Cortex of kidney (tissue), 1 donor: ENCODE measurements at places on chromosomes 13 and 19.

- no peak for DNase-seq
Measured at GRCh38 chr13:109213714-109214113, 572.7 kb downstream of the IRS2 start.

DNA sequence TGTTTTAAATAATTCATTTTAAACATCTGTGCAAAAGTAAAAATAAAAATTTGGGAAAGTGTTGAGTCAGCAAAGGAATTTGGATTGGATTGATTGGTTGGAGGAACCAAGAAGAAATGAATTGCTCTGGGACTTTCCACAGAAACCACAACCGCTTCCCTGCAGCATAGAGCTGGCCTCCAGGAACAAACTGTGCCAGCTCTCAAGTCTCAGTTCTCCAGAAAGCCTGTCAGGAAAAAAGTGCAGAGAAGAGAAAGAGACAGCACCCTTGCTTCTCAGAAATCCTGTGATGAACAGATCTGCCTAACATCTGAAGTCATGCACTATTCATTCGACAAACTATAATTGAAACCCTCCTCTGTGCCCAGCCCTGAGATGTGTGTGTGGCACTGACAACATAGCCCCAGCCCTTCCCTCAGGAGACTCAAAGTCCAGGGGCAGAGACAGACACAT is 14.8 kb downstream of the LYPD3 start:
- DNase-seq = no peak

DNA sequence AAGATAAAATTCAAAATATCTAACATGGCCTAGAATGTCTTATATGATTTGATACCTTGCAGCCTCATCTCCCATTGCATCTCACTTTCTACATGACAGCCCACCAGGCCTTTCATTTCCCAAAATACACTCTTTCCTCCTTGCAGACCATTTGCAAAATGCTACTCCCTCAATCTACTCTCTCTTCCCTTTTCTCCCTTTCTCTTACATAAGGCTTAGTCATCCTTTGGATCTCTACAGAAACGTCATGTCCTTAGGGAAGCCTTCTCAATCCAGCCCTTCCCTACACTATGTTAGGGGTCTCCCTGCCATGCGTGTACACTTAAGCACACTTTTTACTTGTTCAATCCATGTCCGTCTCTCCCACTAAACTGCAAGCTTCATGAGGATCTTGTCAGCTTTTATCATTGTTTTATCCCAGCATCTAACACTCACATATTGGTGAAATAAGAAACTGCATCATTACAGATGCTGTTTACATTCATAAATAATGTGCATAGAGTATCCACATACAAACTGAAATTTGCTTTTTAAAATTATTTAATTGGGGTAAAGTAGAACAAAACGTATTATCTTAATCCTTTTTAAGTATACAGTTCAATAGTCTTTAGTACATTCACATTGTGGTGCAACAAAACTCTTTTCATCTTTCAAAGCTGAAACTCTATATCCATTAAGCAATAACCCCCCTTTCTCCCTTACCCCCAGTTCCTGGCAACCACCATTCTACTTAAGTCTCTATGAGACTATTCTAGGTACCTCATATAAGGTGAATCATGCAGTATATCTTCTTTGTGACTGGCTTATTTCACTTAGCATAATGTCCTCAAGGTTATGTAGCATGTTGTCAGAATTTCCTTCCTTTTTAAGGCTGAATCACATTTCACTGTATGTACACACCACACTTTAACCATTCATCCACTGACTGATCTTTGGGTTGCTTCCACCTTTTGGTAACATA is 11.5 kb upstream of the WBP4 start:
- DNase-seq = no peak

- no peak for DNase-seq
Measured at GRCh38 chr13:37769545-37769944, 100.0 kb downstream of the TRPC4 start.

DNA sequence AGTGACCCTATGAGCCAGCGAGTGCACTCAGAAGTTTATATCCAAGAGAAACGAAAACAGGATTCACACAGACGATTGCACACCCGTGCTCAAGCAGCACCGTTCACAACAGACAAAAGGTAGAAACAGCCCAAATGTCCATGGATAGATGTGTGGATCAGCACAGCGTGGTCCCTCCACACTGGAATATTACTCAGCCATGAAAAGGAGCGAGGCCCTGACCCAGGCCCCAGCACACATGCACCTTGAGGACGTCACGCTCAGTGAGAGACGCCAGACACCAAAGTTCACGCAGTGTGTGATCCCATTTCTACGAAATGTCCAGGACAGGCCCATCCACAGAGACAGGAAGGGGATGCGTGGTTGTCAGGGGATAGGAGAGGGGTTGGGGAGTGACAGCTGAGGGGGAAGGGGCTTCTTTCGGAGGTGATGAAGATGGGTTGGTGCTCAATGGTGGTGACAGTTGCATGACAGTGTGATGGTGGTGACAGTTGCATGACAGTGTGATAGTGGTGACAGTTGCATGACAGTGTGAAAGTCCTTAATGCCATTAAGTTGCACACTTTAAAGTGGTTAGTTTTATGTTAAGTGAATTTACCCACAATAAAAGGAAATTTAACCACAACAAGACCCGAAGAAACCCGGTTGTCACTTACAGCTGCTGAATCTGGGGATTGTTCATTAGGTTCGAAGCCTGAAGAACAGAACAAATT is 18.9 kb upstream of the SLC39A3 start:
- DNase-seq = no peak

- no peak for DNase-seq
Measured at GRCh38 chr13:73822668-73823592, 311.3 kb downstream of the KLF12 start.

- no peak for DNase-seq
Measured at GRCh38 chr19:44566984-44567383, 37.5 kb upstream of the CEACAM20 start.

- no peak for DNase-seq
Measured at GRCh38 chr13:112242777-112243176, 133.4 kb upstream of the SPACA7 start.

DNA sequence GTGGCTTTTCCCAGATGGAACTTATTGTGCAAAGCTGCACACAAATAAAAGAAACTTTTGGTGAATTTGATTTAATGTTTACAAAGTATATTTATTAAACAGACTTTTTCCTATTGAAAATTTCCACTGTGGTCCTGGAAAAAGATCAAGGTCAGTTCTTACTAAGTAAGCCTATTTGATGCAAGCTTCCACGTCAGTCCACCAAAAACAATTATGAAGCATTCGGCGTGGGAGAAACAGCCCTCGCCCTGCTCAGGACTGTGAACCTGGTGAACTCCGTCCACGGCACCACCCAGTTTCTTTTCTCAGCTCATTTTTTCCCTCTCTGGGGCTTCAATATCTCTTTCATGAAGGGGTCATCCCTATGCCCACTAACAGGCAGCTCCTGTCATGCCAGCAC is 149.8 kb downstream of the EFNB2 start:
- no peak for DNase-seq

GRCh38 chr13:30091691-30092090 is 215.7 kb downstream of the KATNAL1 start:
- DNase-seq = no peak

DNA sequence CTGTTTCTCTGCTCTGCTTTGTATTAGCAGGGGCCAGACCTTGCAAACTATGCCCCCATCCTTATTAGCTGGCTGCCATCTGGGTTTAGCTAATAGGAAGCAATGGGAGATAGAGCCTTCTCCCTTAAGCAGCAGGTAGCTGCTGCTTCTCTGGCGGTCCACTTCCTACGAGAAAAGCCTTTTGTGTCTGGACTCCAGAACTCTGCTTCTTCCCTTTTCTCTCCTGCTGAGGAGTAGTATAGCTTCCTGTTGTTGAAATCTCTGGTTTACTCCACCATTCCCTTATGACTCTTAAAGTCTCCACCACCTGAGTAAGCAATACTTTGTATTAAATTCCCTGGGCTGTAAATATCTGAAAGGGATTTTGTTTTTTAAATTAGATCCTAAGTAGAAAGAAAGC is 147.1 kb downstream of the DNAJC15 start:
- DNase-seq = no peak

- DNase-seq = no peak
Measured at GRCh38 chr19:15264061-15264932, 32.0 kb upstream of the EPHX3 start.

- no peak for DNase-seq
Measured at GRCh38 chr19:46689358-46689757, 27.6 kb downstream of the PRKD2 start.

DNA sequence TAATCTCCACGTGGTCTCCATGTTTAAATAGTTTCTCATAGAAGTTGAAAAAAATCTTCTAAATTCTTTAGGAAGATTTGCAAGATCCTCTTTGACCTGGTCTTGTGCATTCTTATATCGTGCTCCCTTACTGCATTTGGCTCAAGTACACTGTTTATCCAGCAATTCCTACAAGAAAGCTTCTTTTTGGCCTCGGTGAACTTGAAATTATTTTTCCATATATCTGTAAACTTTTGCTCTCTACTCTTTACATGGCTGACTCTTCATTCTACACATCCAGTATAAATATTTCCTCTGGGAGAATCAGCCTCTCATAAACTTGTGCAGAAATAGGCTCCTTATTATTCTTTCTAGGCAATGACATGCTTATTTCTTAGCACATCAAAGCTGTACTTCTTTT is 1457.9 kb upstream of the PRR20A start:
- DNase-seq = no peak
